ENCODE measurements at places on chromosomes 7 and 10.
A peak's percentile ranks its signal among the peaks of the same experiment; 100 is the strongest.

GRCh38 chr7:2278026-2278425, 36.0 kb downstream of the NUDT1 start:
- DNase-seq: no peak

GRCh38 chr10:24858288-24859270, 93.8 kb downstream of the PRTFDC1 start:
- DNase-seq: no peak

GRCh38 chr10:16965740-16966447, 148.7 kb upstream of the RSU1 start:
- DNase-seq: no peak

- DNase-seq: no peak
These were observed 51.6 kb downstream of the CREB3L2 start for GRCh38 chr7:137950263-137950621.

DNA sequence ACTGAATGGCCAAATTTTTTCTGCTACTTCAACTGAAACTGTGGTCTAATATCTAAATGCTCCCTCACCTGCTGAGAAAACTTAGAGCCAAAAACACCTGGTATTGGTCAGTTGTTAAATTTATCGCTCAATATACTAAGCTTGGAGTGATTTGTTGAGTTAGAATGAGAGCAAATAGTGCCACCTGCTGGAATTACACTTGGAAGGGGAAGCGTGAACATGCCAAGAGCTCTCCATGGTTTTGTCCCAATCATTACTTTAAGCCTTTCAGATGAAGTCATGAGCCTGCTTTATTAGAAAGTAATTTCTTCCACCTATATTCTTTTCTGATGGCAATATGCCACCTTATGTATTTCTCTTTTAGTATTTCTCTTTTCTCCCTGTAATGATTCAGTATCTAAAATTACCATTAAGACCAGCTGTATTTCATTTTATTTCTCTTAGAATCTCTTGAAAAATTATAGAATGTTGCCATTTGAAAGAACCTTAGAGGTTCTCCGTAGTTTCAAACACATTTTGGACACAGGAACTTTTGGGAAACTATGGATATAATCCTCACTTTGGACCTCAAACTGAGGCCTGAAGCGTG, 447.8 kb upstream of the C7orf33 start:
- peak; percentile 20 for DNase-seq

GRCh38 chr10:114442091-114442630, 37.9 kb upstream of the AFAP1L2 start:
- no peak for DNase-seq

DNA sequence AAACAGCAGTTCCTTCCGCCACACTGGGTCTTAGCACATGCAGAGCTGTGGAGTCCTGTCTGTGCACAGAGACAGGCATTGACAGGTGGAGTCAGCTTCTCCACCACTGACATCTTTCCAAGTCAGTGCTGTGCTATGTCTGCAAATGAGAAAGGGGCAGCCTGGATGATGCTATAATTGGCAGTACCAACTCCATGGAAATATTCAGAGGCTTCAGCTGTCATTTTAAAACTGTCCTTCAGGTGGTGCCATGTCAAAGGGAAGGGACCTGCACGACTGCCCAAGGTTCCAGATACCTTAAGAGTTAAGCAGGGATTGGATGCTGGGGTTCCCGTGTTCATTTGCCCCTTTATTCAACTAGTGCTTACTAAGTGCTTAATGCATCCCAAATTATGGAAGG, 258.0 kb upstream of the PRKCQ start:
- DNase-seq: peak; percentile 17

DNA sequence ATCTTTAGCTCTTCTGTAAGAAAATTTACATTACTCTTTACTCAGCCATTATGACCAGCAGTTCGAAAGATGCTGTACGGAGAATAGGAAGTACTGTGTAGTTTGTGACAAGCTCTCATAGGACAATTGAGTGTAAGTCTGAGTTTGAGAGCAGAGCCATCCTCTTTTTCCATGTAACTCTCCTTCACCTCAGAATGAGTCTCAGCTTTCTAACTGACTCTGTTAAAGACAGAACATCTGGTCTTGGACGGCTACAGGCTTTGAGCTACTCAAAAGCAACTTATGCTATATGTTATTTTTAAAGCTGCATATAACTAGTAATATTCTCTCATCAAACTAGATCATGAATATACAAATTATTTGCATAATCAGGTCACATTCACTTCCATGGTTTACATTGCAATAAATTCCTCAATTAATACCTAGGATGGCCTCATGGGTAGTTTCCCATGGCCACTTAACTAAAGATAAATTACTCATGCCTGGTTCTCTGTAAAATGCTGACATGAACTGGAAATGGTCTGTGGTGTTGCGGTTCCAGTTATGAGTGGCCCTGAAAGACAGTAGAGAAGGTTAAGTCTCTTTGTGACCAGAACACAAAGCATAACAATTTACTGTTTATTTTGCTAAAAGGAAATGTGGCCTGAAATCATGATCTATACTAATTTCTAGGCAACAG, 358.7 kb downstream of the PHF14 start:
- DNase-seq: peak; percentile 65

- DNase-seq: no peak
These were observed 53.5 kb downstream of the PODXL start for GRCh38 chr7:131502810-131503508.

DNA sequence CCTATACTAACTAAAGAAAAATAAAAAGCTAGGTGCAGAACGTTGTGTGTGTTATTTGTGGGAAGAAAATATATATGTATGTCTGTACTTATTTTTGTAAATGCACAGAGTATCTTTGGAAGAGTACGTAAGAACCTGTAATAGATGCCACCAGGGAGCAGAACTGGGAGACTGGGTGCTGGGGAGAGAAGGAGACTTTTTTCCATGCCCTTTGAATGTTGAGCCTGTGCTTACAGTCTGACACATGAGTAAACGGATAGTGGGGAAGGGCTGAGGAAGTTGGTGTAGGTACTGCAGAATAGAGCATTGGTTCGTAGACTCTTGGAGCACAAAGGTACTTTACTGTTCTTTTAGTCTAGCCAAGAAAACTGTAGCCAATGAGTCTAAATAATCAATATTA, 1.3 kb upstream of the SCRN1 start:
- DNase-seq: no peak

Data from activated CD4-positive, alpha-beta T cell treated with anti-CD3 and anti-CD28 coated beads, Interleukin-2, amount 50 U/mL, for 16 hours (primary cell).